Daoy (cell line): ENCODE measurements at places on chromosomes 1 and 21. TPM values are rescaled to one million over a fixed set of nuclear protein-coding genes. Genes with fewer than 3 reads are reported as not detected.

Gene EVA1C
- 1.1 and 2.2 TPM in 2 replicates for total RNA-seq

Gene CTH
- 4.8 and 5.0 TPM in 2 replicates for total RNA-seq

Gene FNDC10
- total RNA-seq = 1.8 TPM in 1 of 2 replicates, not detected in the other

Gene DAB1
- not detected in 2 replicates for total RNA-seq

Gene OR2T5
- not detected in 2 replicates for total RNA-seq

Gene PPCS
- total RNA-seq = 48.7 and 67.5 TPM in 2 replicates

Gene NDUFV3
- 37.8 and 40.3 TPM in 2 replicates for total RNA-seq

Gene NUDT4B
- 5.7 and 30.9 TPM in 2 replicates for total RNA-seq

Gene ABCG1
- total RNA-seq = 0.51 TPM in 2 replicates

Gene KLHDC9
- total RNA-seq = not detected in 2 replicates

Gene DNAJC28
- 0.80 and 2.6 TPM in 2 replicates for total RNA-seq

Gene AMY1A
- total RNA-seq = not detected in 2 replicates

Gene OR2L13
- total RNA-seq = 0.06 TPM in 1 of 2 replicates, not detected in the other

Gene NMNAT2
- total RNA-seq = 3.0 and 3.6 TPM in 2 replicates

Gene LDLRAD1
- total RNA-seq = not detected in 2 replicates

Gene CELSR2
- 0.97 and 1.0 TPM in 2 replicates for total RNA-seq

Gene SPRR2F
- total RNA-seq = not detected in 2 replicates

Gene LYPD8
- total RNA-seq = 0.51 and 1.1 TPM in 2 replicates

Gene SH2D5
- total RNA-seq = 1.3 and 2.2 TPM in 2 replicates

Gene SYT14
- 6.0 and 8.0 TPM in 2 replicates for total RNA-seq

Gene KRTAP10-9
- total RNA-seq = not detected in 2 replicates

Gene TLCD4
- total RNA-seq = 5.7 and 7.6 TPM in 2 replicates

Gene C21orf91
- 3.9 and 4.8 TPM in 2 replicates for total RNA-seq

Gene OLFML3
- 2.3 and 2.4 TPM in 2 replicates for total RNA-seq

Gene RSPH1
- 0.23 and 0.80 TPM in 2 replicates for total RNA-seq

Gene HHIPL2
- 3.8 and 9.0 TPM in 2 replicates for total RNA-seq

Gene KCND3
- not detected in 2 replicates for total RNA-seq

Gene S100A14
- not detected in 2 replicates for total RNA-seq

Gene MPZL1
- 52.1 and 66.0 TPM in 2 replicates for total RNA-seq

Gene PRAMEF15
- not detected in 2 replicates for total RNA-seq

Gene RPE65
- under 0.01 TPM in 1 of 2 replicates, not detected in the other for total RNA-seq

Gene LAMC2
- 1.4 and 1.6 TPM in 2 replicates for total RNA-seq

Gene NR1I3
- not detected in 2 replicates for total RNA-seq

Gene ANXA9
- 0.24 TPM in 1 of 2 replicates, not detected in the other for total RNA-seq
